ENCODE measurements at places on chromosomes 6 and 20.

GRCh38 chr20:49682798-49683197 is 30.9 kb downstream of the B4GALT5 start:
- DNase-seq, result no peak

DNA sequence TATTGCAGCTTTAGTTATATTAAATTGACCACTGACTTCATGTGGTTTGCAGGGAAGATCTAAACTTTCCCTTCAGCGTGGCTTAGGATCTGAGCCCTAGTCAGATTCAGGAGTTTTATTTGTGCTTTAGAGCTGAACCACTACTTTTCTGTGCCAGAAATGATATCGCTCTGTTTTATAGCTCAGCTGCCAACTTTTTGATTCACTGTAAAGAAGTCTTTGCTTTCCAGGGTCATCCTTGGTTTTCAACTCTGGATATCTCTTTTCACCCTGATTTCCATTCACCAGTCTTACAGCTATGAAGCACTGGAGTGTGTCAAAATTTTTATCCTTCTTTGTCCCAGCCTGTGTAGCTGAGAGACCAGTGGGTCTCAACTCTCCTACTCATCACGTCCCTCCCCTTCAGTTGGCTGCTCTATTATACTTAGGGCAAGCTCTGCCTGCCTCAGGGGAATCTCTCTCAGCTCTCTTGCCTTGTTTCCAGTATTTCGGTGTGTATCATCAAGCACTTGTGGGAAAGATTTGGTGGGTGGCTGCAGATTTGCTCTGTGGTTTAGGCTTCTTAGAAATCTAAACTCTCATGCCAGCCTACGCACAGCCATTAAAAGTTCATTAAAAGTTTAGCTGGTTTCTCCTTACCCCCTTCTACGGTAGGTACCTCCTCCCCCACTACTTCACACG is 425.5 kb downstream of the TENT5A start:
- no peak for DNase-seq

DNA sequence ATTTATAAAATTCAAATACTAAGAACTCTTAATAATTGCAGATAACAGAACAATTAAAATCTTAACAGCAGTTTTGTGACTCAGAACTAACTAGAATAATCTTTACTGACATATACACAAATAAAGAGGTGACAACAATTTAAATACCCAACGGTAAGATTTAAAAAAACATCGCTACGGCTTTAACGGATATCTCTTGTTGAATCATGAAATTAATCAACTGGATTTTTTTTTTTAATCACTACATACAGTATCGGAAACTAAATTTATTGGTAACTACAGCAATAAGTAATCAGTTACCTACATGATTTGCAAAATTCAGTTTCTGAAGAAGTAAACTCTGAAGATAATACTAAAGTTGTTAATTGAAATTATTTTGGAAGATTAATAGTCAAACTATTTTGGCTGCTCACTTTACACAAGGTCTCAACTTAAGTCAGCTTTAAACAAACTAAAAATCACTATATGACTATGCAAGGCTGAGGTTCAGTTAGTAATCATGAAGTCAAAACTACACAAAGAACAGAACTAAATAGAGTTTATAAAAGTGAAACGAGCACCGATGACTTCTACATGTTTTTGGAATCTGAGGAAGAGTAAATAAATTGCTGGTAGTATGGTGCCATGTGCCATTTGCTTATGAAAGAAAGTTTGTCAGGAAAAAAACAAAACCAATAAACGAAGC is 128.8 kb downstream of the HUS1B start:
- DNase-seq, result no peak

GRCh38 chr20:32521780-32522525 is 63.2 kb downstream of the NOL4L start:
- peak; percentile 45 for DNase-seq
